ENCODE measurements at places on chromosomes 2 and 18. TPM values are rescaled to one million over a fixed set of nuclear protein-coding genes. Genes with fewer than 3 reads are reported as not detected.

GRCh38 chr18:34787931-34788532, 77.9 kb downstream of the DTNA start:
- DNase-seq, result no peak

- no peak for DNase-seq
Observed at GRCh38 chr2:233672886-233673285, 1.2 kb downstream of the UGT1A9 start.

DNA sequence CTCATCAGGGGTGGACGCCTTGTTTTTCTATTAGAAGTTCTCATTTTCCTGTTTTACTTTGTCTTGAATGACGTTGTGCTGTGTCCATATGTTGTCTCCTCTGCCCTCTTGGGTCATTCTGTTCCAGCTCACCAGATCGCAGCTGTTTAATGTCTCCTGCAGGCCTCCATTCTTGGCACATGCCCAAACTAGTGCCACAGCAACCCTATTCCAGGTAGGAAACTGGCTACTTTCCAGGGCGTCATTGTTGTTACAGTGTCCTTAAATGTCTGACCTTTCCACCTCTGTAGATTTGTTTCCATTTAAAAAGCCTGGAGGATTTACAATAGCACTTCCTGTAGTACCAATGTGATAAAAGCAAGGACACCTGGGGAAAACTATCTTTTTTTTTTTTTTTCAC, 500.7 kb downstream of the METTL4 start:
- DNase-seq, result no peak

- no peak for DNase-seq
Observed at GRCh38 chr2:146523196-146523595, 1321.6 kb upstream of the ACVR2A start.

DNA sequence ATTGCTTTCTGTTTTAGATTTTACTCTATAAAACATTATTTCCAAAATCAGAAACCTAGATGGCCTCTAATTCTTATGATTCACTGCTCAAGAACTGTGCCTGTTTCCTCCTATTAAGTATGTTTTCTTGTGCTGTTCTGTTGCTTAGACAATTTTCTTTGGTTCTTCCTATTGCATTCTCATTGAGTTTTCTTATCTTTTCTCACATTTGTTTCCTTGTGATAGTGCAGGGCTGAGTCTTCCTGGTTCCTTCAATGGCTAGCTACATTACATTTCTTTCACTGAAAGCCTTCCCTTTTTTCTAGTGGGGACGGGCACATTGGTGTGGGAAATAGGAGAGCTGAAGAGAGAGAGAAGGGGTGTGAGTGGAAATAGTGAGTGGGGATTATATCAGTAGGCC, 183.4 kb downstream of the CALCRL start:
- DNase-seq, result no peak

- DNase-seq, result no peak
Observed at GRCh38 chr18:77853859-77854258, 604.2 kb downstream of the GALR1 start.

DSG1 gene
- 0.89 TPM for total RNA-seq

- no peak for DNase-seq
Observed at GRCh38 chr2:168434146-168434545, 21.9 kb upstream of the CERS6 start.

- DNase-seq, result no peak
Observed at GRCh38 chr18:26700201-26700600, 151.8 kb upstream of the KCTD1 start.

- DNase-seq, result no peak
Observed at GRCh38 chr2:42495234-42495581, 1.4 kb upstream of the KCNG3 start.
